ENCODE measurements at places on chromosomes 4 and X. TPM values are rescaled to one million over a fixed set of nuclear protein-coding genes. Genes with fewer than 3 reads are reported as not detected.

DNA sequence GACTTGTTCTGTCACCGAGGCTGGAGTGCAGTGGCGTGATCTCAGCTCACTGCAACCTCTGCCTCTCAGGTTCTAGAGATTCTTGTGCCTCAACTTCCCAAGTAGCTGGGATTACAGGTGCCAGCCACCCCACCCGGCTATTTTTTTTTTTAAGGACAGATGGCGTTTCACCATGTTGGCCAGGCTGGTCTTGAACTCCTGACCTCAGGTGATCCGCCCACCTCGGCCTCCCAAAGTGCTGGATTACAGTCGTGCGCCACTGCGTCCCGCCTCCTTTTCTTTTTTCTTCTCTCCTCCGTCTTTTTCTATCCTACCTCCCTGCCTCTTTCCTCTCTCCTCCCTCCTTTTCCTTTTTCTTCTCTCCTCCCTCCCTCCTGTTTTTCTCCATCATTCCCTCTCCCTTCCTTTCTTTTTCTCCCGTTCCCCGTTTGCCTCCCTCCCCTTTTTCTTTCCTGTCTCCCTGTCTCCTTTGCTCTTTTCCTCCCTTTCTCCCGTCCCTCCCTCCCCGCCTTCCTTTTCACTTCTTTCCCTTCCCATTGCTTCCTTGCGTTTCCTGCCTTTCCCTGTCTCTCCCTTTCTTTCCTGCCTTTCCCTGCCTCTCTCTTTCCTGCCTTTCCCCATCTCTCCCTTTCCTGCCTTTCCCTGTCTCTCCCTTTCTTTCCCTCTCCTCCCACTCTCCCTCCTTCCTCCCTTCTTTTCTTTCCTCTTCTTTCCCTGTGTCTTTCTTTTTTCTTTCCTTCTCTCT lies 2.1 kb upstream of the SLC25A6 start:
- no peak for DNase-seq

- DNase-seq = no peak
These were observed 219.6 kb downstream of the GRXCR1 start for GRCh38 chr4:43112139-43112538.

Gene FRMD7
- not detected for polyA plus RNA-seq

- DNase-seq = no peak
These were observed 5.5 kb downstream of the GRIA2 start for GRCh38 chr4:157226035-157226434.

GRCh38 chrX:119488749-119489148 lies 20.5 kb downstream of the SLC25A5 start:
- DNase-seq = peak; percentile 33

GRCh38 chr4:165518686-165519085 lies 139.9 kb downstream of the CPE start:
- DNase-seq = no peak
